Nucleus accumbens (tissue), 56 donors: ENCODE measurements at places on chromosomes 6 and 20.

- DNase-seq: no peak
Observed at GRCh38 chr6:117960877-117961276, 53.8 kb downstream of the SLC35F1 start.

DNA sequence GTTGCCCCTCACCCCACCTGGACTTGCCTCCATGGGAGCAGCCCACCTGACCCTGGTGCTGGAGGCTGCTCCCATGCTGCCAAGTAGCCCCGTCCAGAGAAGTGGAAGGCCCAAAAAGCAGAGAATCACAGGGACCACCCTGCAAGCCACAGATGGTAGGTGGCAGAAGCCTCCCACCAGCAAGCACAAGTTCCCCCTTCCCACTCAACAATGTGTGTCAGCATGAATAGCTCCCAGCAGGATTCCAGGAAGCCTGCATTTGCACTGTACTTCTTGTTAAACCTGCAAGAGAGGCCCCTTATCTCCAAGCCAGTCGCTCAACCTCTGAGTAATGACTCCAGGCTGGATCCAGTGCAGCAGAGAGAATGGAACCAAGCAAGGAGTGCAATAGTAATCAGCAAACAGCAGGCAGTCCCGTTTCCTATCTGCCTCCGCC, 180.8 kb upstream of the CST7 start:
- no peak for DNase-seq

DNA sequence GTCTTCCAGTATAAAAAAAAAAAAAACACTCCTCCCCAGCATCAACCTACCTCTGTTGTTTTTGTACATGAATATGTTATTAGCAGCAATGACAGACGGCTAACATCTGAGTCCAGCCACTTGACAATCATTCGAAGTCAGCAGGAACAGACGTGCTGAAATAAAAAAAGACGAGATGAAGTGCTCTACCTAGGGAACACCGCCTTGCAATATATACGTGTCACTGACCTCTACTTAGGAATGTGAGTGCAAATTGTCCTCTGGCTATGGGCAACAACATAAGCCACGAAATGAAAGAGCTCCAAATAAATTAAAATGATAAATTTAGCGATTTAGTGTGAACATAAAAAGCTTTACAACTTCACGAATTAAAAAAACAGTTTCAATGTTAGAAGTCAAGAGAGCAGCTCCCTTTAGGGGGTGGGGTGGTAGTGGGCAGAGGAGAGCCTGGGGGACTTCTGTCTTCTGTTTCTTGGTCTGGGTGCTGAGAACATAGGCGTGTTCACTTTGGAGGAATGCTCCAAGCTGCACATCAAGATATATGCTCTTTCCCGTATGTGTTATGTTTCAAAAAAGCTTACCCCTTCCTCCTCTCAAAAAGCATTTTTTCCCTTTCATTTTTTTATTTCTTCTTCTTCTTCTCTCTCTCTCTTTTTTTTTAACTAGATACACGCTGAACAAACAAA, 23.3 kb downstream of the EDN1 start:
- no peak for DNase-seq

- DNase-seq: no peak
Observed at GRCh38 chr6:110482774-110483400, 6.5 kb upstream of the SLC22A16 start.

- DNase-seq: no peak
Observed at GRCh38 chr20:36104244-36104643, 50.3 kb upstream of the EPB41L1 start.

GRCh38 chr6:35038076-35038475, 103.1 kb downstream of the TCP11 start:
- DNase-seq: no peak
